G401 (cell line): ENCODE measurements at places on chromosomes 12 and 14. TPM values are rescaled to one million over a fixed set of nuclear protein-coding genes. Genes with fewer than 3 reads are reported as not detected.

DNA sequence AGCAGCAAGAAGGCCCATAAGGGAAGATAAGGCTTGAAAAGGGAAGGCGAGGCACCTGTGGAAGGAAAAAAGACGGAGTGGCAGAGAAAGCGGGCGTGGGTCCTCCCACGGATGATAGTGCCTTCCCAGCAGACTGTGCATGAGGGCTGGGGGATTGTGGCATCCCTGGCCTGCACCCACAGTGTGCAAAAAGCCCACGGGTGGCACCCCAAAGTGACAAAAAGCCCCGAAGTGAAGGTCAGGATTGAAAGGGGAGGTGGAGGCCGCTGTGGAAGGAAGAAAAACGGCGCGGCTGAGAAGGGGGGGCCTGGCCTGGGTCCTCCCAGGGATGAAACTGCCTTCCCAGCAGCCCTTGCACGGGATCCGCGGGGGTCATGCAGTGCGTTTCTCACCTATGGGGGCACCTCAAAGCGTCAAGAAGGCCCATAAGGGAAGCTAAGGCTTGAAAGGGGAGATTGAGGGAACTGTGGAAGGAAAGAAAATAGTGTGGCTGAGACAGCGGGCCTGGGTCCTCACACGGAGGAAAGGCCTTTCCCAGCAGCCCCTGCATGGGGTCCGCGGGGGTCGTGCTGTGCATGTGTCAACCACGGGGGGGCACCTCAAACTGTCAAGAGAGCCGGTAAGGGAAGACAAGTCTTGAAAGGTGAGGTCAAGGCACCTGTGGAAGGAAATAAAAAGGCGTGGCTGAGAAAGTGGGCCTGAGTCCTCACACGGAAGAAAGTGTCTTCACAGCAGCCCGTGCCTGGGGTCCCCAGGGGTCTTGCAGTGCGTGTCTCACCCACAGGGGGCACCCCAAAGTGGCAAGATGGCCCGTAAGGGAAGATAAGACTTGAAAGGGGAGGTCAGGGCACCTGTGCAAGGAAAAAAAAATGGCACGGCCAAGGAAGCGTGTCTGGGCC lies 274.1 kb downstream of the ALG10 start:
- no peak for DNase-seq

DNA sequence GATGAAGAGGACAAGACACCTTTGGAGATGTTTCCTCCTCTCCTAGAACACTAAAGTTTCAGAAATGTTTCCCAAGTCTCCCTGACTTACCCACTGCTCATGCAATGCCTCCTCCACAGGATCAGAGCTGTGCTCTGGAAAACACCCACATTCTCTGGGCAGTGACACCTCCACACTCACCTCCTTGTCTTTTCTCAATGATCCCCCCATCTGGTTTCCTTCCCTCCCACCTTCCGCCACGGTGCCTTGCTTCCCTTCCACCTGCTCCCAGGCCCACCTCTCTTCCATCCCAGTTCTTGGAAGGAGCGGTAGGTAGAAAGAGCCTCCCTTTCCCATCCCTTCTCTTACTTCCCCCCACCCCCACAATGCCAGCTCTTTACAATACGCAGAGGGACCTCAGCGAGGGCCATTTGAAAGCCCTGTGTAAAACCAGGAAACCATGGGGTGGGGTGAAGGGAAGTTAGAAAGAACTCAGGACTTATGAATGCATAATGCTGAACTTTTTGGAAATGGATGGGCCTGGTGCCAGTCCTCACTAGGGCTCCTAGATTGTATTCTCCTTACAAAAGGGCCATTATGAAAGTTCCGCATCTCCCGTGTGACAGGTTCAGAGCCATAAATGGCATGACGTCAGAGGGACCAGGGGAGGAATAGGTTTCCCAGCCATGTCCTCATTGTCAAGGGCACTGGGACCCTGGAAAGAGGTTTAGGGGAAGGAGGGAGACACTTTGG lies 12.8 kb downstream of the FBLN5 start:
- no peak for DNase-seq

- DNase-seq = no peak
These were observed 272.7 kb downstream of the CACNA1C start for GRCh38 chr12:2325519-2325918.

GRCh38 chr12:86613311-86613710 lies 357.1 kb upstream of the MGAT4C start:
- no peak for DNase-seq

DNA sequence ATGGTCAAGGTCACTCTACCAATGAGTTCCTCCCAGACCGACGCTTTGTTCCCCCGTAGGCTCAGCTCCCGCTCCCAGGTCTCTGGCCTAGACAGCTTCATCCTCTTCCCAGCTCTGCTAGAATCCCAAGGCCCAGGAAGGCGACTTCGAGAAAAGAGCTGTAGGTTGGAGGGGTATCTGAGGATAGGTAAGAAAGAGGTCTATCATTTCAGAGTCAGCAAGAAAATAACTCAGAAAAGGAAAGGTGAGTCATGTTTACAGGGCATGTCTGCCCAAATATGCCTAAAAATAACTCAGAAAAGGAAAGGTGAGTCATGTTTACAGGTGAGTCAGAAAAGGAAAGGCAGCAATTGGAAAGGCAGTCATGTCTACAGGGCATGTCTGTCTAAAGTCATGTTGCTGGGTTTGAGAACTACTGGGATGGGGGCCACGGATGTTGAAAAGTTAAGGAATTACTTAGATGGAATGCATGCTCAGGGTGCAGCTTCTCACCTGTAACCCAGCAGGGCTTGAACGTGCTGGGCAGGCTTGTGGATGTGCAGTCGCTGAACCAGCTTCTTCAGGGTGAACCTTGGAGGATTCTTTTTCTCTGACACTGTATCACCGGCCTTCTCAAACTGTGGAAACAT lies 12.2 kb downstream of the TEP1 start:
- no peak for DNase-seq

GRCh38 chr12:30896461-30896860 lies 30.1 kb upstream of the TSPAN11 start:
- no peak for DNase-seq

GRCh38 chr14:82449926-82450468 lies 916.3 kb upstream of the SEL1L start:
- DNase-seq = no peak

DNA sequence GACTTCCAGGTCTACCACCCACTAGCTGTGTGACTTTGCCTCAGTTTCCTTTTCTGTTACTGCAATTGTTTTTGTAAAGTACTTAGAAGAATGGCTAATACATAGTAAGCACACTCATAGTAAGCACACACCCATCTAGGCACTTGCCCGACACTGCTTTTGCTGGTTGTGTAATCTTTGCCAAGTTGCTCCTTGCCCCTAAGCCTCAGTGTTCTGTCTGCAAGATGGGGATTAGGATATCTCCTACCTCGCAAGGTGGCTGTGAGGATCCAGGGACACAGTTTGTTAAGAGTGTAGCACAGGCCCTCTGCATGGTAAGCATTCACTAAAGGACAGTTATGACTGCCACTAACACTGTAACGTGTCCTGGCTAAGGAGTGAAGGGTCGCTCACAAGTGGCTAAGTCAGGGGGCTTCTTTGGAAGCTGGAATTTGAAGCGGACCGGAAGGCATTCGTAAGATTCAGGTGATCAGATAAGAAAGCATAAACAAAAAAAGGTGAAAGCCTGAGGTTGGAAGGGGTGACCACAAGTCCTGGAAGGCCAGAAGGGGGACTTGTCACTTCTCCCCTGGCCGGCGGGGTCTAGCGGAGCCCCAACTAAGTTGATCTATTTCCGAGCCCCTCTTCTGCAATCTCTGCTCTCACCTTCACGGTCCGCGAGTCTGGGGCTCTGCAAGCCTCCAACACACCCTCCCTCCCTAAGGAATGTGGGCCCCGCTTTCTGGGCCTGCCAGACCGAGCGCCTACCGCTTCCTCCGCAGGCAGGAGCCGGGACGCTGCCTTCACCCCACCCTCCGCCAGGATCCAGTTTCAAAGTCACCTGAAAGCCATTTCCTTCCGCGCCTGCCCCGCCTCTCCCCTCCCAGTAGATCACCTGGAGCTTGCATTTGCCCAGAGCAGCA lies 1.5 kb upstream of the PLEKHG3 start:
- no peak for DNase-seq

APPL2 gene
- total RNA-seq = 36.4 and 36.5 TPM in 2 replicates

MANSC1 gene
- 1.6 and 1.7 TPM in 2 replicates for total RNA-seq

SIRT4 gene
- total RNA-seq = 2.9 and 4.6 TPM in 2 replicates

TAS2R43 gene
- 0.71 TPM in 1 of 2 replicates, not detected in the other for total RNA-seq

LPAR5 gene
- total RNA-seq = 0.03 TPM in 1 of 2 replicates, not detected in the other
